ENCODE measurements at places on chromosomes 1 and 21.

GRCh38 chr1:58815686-58816071 lies 31.8 kb upstream of the JUN start:
- DNase-seq: peak; percentile 49

DNA sequence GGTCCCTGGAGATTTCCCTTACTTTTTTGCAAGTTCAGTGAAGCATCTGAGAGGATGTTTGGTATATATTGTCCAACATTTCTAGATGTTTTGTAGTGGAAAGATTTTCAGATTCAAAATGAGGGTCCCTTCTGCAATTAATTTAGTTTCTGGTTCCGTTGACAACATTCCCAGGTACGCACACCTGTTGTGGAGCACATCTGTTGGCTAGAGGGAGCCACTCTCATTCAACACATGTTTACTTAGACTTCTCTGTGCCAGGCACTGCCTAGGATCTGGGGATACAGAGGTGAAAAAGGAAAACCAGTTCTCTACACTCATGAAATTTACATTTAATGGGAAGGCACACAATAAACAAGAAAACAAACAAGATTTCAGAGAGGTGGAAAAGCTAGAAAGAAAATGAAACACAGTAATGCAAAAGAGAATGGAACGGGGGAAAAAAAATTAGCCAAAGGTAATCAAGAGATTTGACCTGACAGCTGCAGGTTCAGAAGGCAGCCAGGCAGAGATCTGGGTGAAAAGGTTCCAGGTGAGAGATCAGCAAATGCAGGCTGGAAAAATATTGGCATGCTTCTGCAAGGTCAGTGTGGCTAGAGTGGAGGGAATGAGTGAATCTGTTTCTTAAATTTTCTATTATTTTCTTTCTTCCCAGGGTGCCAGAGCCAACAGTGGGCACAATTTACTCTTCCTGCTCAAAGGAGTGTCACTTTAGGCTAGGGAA lies 48.4 kb upstream of the KAZN start:
- no peak for DNase-seq

DNA sequence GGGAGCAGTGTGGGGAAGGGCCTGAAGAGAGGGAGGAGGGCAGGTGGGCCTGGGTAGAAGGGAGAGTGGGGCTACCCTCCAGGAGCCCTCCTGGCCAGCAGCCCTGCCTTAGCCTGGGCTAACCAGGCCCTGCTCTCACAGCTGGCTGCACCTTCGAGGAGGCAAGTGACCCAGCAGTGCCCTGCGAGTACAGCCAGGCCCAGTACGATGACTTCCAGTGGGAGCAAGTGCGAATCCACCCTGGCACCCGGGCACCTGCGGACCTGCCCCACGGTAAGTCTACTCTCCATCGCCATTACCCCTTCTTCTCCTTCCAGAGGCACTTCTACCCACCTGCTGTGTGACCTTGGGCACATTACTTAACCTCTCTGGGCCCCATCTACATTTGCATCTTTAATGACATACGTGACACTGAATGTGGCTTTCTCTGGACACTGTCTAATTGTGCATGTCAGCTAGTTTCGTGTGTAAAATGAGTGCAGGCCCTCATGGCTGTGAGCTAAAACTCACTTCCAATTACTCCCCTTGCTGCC lies 18.9 kb downstream of the PTPRU start:
- DNase-seq: no peak

DNA sequence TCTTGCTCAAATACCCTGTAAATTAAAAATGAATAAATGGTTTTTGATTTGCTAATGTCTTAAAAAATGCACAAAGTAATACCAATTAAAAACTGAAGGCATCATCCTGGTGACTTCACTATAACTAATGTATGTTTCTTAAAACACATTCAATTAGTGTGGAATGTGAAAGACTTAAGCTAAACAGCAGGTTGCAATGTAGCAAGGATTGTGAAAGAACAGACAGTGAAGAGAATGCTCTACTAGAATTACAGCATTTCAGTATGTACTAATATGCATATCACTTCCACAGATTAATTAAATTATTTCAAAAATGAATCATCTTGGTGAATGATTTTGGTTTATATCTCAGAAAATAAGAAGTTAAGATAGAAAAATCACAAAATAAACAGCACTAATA lies 56.4 kb downstream of the LHX4 start:
- no peak for DNase-seq

DNA sequence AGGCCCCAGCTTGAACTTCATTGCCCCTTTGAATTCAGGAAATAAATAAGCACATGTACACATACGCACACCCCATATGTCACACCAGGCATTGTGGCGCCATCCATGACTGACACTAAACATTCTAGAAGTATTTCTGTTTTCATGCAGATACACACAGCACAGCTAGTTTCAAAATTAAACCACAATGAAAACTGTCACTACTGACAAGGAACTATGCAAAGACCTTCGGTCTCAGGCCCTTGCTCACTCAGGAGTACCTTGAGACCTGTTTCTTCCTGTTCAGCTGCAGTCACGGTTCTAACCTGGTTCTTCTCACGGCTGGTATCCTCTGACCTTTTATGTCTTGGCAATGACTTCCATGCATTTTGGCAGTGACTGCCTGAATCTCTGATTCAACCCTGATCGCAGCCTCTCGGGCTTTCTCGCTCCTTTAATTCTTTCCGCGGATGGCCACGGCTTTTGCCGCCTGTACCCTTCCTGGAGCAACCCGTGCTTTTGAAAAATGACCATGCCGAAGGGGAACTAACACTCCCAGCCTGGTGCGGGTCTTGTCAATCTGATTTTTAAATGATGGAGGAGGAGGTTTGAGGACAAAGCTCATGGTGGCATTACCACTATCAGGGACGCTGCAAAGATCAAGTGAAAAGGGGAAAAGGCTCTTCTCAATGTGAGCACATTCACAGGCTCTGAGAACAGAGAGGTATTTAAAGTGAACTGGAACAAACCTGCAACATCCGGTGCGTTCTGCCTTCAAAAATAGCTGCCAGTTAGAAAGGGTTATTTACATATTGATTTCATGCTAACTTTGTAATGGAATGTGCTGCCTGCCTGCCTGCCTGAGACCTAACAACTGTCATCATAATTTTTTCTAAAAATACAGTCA lies 384.6 kb downstream of the RRAGC start:
- no peak for DNase-seq

- DNase-seq: no peak
Observed at GRCh38 chr1:30323352-30323751, 400.0 kb downstream of the MATN1 start.

GRCh38 chr1:18288722-18289121 lies 181.1 kb downstream of the IGSF21 start:
- no peak for DNase-seq

- DNase-seq: no peak
Observed at GRCh38 chr1:4452701-4453100, 201.7 kb upstream of the AJAP1 start.

- DNase-seq: no peak
Observed at GRCh38 chr1:2275796-2276536, 47.8 kb downstream of the SKI start.

DNA sequence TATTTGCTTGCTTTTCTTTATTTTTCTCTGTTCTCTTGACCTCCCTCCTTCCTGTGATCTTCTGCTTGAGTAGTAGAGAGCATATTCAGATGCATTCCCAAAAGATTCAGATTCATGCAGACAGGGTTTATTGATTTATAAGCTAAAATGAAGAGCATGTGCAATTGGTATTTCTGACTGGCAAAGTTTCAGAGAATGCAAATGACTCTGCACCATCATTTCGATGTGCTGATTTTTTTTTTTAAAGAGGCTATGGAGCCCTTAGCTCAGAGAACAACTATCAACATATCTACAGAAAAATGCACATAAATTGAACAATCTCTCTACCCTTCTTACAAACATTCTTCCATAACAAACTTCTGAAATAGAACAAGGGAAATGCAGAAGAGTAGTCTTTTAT lies 312.0 kb downstream of the VAV3 start:
- no peak for DNase-seq

DNA sequence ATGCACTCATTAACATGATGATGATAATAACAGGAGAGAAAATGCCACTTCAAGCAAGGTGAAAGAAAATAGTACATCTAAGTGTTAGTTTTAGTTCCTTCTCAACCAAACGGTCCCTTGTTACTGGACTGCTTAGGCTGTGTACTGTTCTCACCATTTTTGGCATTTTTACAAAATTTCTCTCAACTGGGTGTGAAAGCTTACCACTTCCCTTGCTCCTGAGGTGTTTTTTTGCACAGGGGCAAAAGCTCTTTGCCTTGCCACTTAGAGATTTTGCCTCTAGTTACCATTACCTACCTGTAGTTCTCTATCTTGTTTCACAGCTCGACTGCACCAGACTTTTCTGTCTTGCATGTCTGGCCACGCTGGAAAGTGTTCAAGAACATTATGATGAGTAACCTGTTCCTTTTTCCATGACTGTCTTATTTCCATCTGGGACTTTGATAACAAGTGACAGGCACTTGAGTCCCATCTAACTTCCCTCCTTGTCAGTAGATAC lies 10.7 kb downstream of the NEK7 start:
- peak; percentile 18 for DNase-seq

DNA sequence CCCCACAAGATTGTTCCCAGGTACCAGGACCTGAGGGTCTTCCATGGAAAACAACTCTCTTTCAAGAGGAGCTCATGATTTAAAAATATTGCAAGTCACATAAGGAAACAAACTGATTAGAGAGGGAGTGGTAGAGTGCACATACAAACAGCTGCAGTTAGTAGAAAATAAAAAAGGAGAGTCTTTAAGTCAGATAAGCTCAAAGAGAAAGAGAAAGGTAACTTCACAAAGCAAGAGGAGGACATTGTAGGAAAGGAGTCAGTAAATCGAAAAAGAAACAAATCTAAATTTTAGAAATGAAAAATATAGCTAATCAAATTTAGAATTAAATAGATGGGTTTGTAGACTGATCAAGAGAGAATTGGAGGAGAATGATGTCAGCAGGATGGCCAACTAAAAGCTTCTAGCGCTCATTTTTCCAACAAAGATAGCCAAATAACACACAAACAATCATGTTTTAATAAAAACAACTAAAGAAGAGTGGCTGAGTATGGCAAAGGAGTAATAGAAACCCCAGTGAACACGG lies 86.1 kb upstream of the CD53 start:
- DNase-seq: no peak

GRCh38 chr1:97508653-97509218 lies 412.1 kb downstream of the DPYD start:
- DNase-seq: no peak

DNA sequence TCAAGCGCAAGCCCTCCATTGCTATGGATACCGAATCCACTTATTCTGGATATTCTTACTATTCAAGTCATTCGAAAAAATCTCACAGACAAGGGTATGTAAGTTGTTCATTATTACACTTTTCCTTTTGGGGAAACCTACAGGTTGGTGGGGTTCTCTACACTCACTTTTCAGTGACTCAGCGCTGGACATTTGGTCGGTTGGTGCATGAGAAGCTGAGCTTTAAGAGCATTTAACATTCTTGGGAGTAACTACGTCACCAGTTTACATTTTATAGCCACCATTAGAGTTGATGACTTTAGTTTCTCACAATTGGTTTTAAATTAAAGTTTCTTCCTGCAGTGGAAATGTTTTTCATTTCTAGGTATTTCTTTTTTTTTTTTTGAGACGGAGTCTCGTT lies 9.6 kb downstream of the VANGL1 start:
- no peak for DNase-seq
